Fibroblast of mammary gland (primary cell): ENCODE measurements at places on chromosomes 4 and X.

GRCh38 chr4:82984459-82984858 is 26.2 kb downstream of the LIN54 start:
- peak; percentile 78 for DNase-seq

- DNase-seq: peak; percentile 93
Observed at GRCh38 chrX:17736856-17737709, at the start of gene SCML1. SCML1 (plus strand) TSS chrX:17737493; CDS start chrX:17744187, 6,694 bp downstream.

DNA sequence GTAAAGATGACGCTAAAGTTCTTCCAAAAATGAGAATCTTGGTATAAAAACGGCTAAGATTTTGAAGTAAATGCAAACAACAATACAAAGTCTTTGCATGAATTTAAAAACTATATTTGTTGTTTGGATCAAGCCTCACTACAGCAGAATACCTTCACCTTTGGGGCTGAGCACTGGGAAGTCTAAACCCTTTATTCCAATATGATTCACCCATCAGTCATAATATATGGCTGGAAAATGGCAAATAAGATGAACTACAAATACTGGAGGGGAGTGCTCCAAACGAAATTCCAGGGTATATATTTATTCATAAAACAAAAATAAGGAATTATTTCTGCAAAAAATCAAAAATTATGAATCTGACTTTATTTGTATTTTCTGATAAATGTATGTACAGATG is 138.4 kb downstream of the SCFD2 start:
- no peak for DNase-seq

GRCh38 chrX:70231666-70232065 is 2.8 kb upstream of the AWAT1 start:
- DNase-seq: no peak

- peak; percentile 87 for DNase-seq
Observed at GRCh38 chr4:118968005-118968404, 79.4 kb downstream of the SYNPO2 start.
